Stimulated activated CD8-positive, alpha-beta memory T cell treated with anti-CD3 and anti-CD28 coated beads, Interleukin-2, amount 100 ng/mL, for 1 hour (primary cell): ENCODE measurements at places on chromosomes 3 and 15.

DNA sequence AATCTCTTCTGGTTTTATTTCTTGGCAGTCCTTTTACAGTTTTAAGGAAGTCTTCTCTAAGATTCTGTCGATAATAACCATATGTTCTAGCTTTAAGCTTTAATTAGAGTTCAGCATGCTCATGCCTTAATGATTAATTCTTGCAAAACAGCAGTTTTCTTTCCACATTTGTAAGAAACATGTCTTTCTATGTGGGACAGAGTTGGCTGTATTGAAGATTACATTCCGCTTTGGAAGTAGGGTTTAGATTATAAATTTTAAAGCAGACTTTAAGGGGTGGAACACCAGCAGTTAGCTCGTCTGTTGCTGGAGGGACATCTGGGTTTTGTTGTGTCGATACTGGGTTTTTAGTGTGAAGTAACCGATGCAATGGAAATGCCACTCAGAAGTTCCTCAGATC is 35.3 kb downstream of the SQOR start:
- DNase-seq = no peak

- no peak for DNase-seq
Measured at GRCh38 chr15:25787855-25788520, 75.1 kb downstream of the ATP10A start.

GRCh38 chr3:9891072-9891622 is 737 bp downstream of the JAGN1 start:
- DNase-seq = no peak

DNA sequence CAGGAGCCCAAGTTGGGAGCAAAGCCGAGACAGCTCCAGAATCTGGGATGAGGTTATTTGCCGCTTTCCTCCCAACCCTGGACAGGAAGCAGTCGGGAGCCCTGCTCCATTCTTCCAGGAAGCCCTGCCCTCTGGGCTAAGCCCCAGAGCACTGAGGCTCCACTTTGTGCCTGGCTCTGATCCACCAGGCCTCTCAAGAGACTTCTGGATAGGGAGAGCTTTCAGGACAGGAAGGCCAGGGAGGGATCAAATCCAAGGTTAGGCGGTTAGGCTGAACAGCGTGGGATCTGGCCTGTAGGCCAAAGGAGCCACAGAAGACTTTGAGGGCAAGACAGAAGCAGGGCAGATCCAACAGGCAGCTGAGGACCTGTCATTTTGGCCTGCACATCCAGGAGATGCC is 835 bp downstream of the STOML1 start:
- DNase-seq = no peak

- no peak for DNase-seq
Measured at GRCh38 chr3:187769771-187770170, 24.5 kb upstream of the BCL6 start.

DNA sequence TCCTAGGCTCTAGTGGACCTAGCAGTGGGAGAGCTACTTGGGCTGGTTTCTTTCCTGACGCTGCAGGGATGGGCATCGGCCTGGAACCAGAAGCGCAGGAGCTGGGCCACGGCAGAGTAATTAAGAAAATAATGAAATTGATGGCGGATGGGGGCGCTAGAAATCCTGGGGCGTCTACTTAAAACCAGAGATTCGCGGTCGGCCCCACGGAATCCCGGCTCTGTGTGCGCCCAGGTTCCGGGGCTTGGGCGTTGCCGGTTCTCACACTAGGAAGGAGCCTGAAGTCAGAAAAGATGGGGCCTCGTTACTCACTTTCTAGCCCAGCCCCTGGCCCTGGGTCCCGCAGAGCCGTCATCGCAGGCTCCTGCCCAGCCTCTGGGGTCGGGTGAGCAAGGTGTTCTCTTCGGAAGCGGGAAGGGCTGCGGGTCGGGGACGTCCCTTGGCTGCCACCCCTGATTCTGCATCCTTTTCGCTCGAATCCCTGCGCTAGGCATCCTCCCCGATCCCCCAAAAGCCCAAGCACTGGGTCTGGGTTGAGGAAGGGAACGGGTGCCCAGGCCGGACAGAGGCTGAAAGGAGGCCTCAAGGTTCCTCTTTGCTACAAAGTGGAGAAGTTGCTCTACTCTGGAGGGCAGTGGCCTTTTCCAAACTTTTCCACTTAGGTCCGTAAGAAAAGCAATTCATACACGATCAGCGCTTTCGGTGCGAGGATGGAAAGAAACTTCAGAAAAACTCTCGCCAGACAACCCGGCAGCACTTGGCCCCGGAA is 6.1 kb downstream of the SOX14 start:
- no peak for DNase-seq

DNA sequence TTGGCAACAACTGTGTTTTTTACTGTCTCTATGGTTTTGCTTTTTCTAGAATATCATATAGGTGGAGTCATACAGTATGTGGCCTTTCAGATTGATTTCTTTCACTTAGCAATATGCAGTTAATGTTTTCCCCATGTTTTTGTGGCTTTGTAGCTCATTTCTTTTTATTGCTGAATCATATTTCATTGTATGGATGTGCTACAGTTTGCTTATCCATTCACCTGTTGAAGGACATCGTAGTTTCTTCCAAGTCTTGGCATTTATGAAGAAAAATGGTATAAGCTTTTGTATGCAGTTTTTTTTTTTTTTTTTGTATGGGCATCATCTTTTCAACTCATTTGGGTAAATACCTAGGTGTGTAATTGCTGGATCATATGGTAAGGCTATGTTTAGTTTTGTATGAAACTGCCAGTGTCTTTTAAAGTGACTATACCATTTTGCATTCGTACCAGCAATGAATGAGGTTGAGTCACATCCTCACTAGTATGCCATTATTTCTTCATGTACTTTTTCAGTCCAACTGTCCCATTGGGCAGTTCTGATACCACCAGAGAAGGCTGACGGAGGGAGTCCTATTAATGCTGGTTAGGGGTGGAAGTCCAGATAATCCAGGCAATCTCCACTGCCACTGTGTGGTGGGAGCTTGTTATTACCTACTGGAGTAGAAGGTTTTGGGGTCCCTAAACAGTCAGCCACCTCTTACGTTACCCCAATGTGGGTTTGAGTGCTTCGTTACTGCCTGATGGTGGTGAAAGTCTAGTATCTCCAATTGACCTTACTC is 210.5 kb downstream of the DOCK3 start:
- DNase-seq = no peak

GRCh38 chr3:116709479-116709878 is at the start of gene TUSC7:
TSS of gene TUSC7 (plus strand) at chr3:116709779.
- DNase-seq = no peak

DNA sequence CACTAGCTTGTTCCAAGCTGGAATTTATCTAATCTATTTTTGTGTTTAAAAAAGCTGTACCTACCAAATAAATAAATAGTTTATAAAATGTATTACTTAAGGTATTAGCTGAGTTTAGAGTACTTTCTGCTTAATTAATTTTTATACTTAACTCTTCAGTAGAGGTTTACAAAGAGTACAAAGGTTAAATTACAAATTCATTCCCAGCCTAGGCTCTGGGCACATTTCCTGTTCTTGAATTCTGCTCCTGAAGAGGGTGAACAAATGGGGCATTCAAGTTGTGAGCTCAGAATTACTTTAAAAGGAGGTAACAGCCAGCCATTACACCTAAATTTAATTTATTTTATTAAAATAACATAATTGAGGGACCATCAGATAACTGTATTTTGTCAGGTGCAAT is 26.4 kb downstream of the MKRN2 start:
- no peak for DNase-seq

GRCh38 chr15:56047354-56047753 is 53.9 kb upstream of the NEDD4 start:
- no peak for DNase-seq

GRCh38 chr3:39801216-39801615 is 8.2 kb upstream of the MYRIP start:
- DNase-seq = no peak

DNA sequence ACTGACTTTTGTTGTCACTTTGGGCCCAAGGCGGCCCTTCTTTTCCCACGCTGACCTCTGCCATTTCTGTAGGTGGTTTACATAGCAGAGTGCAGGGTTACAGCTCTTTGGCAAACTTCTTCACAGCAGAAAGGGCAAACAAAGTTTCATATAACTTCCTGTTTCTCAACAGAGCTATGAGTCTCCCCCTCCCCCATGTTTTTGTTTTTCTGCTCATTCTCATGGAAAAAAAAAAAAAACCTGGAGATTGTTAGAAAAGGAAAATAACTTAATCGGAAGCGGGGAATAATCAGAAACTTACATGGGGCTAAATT is 342.0 kb upstream of the NR2F2 start:
- DNase-seq = no peak
